ENCODE measurements at places on chromosomes 1 and 21. TPM values are rescaled to one million over a fixed set of nuclear protein-coding genes. Genes with fewer than 3 reads are reported as not detected.

LRRC7 gene
- total RNA-seq, result 0.16 TPM

HENMT1 gene
- total RNA-seq, result 21.0 TPM

RGS8 gene
- total RNA-seq, result not detected

SLC2A5 gene
- 0.05 TPM for total RNA-seq

All from T-helper 2 cell treated with Interferon-gamma antibody and Interleukin-4, amounts not matched to agents 100 ng/mL and 5 ng/mL, for 36 hours (primary cell).